CD4-positive, alpha-beta memory T cell (primary cell): ENCODE measurements at places on chromosomes 6 and 20. TPM values are rescaled to one million over a fixed set of nuclear protein-coding genes. Genes with fewer than 3 reads are reported as not detected.

- peaks cover 5% of the 10 kb centered on the region for H3K36me3 ChIP-seq
- no peak for DNase-seq
- no peak overlapping the region for H3K4me3 ChIP-seq
- no peaks in the 10 kb centered on the region for H3K27me3 ChIP-seq
- H3K4me1 ChIP-seq: peaks cover 61% of the 10 kb centered on the region
- H3K27ac ChIP-seq: no peak overlapping the region
Measured at GRCh38 chr20:25054096-25054820, 3.7 kb downstream of the ACSS1 start.

AKAP12 gene
- 1.1 TPM for total RNA-seq

WFDC13 gene
- total RNA-seq: not detected

DNA sequence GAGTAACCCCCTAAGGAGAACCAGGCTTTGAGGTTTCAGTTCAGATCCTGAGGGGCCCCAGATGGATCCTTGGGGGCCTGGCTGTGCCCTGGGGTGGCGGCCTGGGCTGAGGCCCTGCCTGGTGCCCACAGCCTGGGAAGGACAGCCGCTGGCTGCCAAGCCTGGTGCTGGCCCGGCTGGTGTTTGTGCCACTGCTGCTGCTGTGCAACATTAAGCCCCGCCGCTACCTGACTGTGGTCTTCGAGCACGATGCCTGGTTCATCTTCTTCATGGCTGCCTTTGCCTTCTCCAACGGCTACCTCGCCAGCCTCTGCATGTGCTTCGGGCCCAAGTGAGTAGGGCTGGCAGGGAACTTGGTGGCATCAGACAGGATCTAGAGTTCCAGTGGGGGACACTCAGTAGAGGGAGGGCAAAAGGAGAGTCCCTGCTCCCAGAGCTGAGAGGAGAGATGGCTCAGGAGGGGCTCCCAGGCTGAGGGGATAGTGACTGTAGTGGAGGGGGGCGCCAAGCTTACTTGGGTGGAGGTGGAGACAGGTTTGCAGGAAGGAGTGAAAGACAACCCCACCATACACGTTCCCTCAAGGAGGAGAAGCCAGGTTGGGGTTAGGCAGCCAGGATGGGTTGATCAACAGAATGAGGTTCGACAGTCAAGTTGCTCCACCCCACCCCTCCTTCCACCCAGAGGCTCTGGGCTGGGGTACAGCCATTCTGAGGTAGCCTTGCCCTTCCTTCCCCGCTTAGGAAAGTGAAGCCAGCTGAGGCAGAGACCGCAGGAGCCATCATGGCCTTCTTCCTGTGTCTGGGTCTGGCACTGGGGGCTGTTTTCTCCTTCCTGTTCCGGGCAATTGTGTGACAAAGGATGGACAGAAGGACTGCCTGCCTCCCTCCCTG lies 9.5 kb downstream of the SLC29A1 start:
- no peak overlapping the region for H3K27ac ChIP-seq
- H3K4me3 ChIP-seq: no peak overlapping the region
- no peaks in the 10 kb centered on the region for H3K27me3 ChIP-seq

DNA sequence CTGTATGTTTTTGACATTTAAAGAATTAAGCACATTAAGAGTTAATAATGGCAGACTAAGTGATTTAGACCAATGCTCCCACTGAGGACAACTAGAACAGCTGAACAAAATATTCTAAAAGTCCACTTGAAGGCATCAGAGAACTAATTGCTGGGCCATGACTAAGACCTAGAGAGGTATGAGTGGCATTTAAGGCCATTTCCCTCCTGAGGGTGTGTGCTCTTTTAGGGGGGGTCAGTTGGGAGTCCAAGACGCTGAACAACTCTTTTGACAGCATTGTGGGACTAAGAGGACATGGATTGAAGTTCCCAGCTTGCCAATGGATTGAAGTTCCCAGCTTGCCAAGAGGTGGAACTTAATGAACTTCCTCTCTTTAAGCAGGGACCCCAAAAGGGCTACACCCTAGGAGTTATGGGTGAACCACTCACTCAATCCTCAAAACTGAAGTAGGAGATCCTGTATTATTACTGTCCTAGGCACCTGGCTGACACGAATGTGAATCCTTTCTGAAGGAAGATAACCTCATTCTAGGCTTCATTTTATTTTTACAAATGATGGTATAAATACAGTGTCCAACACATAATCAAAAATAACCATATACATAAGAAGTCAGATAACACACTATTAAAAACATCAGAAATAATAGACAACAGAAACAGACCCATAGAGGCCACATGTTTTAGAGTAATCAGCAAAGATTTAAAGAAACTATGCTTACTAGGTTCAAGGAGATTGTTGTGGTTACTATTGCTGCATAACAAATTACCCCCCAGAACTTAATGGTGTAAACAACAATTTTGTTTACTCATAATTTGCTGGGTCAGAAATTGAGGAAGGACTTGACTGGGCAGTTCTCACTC lies 175.1 kb downstream of the VEGFA start:
- H3K4me1 ChIP-seq: no peaks in the 10 kb centered on the region
- H3K27me3 ChIP-seq: no peaks in the 10 kb centered on the region
- H3K36me3 ChIP-seq: no peaks in the 10 kb centered on the region

VGLL2 gene
- not detected for total RNA-seq

CDH26 gene
- 4.1 TPM for total RNA-seq

- peaks cover 1% of the 10 kb centered on the region for H3K4me1 ChIP-seq
- no peak overlapping the region for H3K4me3 ChIP-seq
- no peaks in the 10 kb centered on the region for H3K27me3 ChIP-seq
- DNase-seq: peak; percentile 43
- H3K36me3 ChIP-seq: peaks cover 62% of the 10 kb centered on the region
Measured at GRCh38 chr6:154805288-154805911, 72.2 kb downstream of the SCAF8 start.
